Stimulated activated CD8-positive, alpha-beta memory T cell treated with anti-CD3 and anti-CD28 coated beads, Interleukin-7, amount 100 ng/mL, for 48 hours (primary cell): ENCODE measurements at places on chromosomes 2 and 18.

DNA sequence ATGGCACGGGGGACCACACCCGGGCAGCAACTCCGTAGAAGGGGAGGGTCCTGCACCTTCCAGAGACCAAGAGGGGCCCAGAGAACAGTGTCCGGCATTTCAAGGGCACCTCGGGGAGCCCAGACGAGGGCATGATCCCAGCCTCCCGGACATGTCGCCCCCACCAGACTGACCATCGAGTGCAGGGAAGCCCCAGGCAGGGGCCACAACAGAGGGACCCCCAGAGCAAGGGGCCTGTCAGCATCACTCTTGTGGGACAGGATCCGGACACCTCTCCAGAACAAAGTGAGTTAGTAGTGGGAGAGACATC is 50.4 kb upstream of the CTDP1 start:
- no peak for DNase-seq

- no peak for DNase-seq
Observed at GRCh38 chr2:118939994-118940393, 2.0 kb upstream of the MARCO start.

DNA sequence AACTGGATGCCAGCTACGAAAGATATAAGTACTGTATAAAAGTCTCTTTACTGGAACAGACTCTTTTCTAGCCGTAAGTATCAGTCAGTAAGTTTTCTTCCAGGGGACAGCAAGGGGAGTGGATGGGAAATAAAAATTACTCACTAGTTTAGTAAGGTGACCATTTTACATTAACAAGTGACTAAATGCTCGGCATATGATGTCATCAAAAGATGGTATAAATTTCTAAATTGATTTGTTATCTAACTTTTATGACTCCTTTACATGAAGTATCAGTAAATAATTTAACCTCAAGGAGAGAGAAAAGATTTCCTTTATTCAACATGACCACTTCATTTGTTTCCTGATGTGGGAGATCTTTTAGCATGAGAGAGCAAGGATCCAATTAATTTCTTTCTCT is 859.0 kb upstream of the LRRTM1 start:
- no peak for DNase-seq

GRCh38 chr2:95043300-95044093 is 18.0 kb downstream of the MAL start:
- no peak for DNase-seq

GRCh38 chr2:181077128-181077709 is 96.8 kb downstream of the UBE2E3 start:
- DNase-seq: no peak

DNA sequence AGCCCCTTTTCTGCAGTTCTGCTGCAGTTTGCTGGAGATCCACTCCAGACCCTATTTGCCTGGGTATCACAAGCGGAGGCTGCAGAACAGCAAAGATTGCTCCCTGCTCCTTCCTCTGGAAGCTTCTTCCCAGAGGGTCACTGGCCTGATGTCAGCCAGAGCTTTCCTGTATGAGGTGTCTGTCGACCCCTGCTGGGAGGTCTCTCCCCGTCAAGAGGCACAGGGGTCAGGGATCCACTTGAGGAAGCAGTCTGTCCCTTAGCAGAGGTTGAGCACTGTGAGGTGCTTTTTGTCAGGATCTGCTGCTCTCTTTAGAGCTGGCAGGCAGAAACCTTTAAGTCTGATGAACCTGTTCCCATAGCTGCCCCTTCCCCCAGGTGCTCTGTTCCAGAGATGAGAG is 42.0 kb upstream of the MYL1 start:
- no peak for DNase-seq

GRCh38 chr2:105176429-105176828 is 65.1 kb upstream of the GPR45 start:
- no peak for DNase-seq

DNA sequence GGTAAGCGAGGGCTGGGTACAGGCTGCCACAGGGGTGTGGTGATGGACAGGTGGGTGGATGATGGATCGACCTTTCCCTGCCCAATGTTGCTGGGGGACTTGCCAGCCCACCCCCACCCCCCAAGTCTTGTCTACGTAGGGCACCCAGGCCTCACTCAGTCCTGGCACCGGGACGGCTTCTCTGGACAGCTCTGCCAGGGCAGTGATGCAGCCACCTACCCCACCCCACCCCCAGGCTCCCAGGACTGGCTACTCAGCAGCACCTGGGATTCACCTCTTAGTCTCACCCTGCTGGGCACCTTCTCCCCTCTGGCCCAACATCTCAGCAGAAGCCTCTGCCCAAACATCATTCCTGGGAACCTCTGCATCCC is 55.7 kb downstream of the ANKMY1 start:
- DNase-seq: no peak

- no peak for DNase-seq
Observed at GRCh38 chr2:74500578-74500946, 1.2 kb upstream of the LBX2 start.
